ENCODE measurements at places on chromosomes 7 and 10. TPM values are rescaled to one million over a fixed set of nuclear protein-coding genes. Genes with fewer than 3 reads are reported as not detected.

Gene CLDN15
- 21.2 TPM for total RNA-seq

Gene ZNF789
- total RNA-seq = 27.4 TPM

Gene AFAP1L2
- total RNA-seq = 0.98 TPM

Gene UPK3B
- 4.7 TPM for total RNA-seq

Gene ASIC3
- total RNA-seq = 3.5 TPM

Gene TAS2R4
- 2.4 TPM for total RNA-seq

Gene IDI2
- not detected for total RNA-seq

Gene NRAP
- total RNA-seq = not detected

Gene ZNF425
- 8.0 TPM for total RNA-seq

Gene FAM25A
- total RNA-seq = not detected

Gene SMKR1
- total RNA-seq = 1.7 TPM

Gene HOXA10
- total RNA-seq = not detected

Gene ARMH3
- 34.4 TPM for total RNA-seq

Gene TAX1BP1
- total RNA-seq = 98.1 TPM

Gene EIF4H
- total RNA-seq = 220 TPM

Gene SORCS3
- total RNA-seq = 0.31 TPM

Gene LIPM
- total RNA-seq = not detected

Gene CRYGN
- 3.2 TPM for total RNA-seq

Gene PPP1R3C
- total RNA-seq = 30.0 TPM

Gene CYP26C1
- total RNA-seq = 0.29 TPM

Gene GAD2
- total RNA-seq = 6.5 TPM

Data from progenitor cell of endocrine pancreas (in vitro differentiated cells).